ENCODE measurements at places on chromosomes 1 and 21.
A peak's percentile ranks its signal among the peaks of the same experiment; 100 is the strongest.

DNA sequence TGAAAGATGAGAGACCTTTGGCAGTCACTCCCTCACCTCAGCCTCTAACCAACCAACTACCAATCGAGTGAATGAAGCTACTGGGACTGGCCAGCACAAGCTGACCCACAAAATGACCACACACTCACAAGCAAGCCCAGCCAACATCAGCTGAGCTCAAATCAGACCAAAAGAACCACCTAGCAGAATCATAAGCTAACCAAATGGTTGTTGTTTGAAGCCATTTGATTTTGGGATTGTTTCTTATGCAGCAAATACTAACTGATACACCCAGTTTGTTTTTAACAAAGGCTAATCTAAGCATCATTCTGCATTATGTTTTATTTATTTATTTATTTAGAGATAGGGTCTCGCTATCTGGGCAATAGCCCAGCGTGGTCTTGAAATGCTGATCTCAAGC lies 310.4 kb downstream of the SETD4 start:
- DNase-seq: no peak

DNA sequence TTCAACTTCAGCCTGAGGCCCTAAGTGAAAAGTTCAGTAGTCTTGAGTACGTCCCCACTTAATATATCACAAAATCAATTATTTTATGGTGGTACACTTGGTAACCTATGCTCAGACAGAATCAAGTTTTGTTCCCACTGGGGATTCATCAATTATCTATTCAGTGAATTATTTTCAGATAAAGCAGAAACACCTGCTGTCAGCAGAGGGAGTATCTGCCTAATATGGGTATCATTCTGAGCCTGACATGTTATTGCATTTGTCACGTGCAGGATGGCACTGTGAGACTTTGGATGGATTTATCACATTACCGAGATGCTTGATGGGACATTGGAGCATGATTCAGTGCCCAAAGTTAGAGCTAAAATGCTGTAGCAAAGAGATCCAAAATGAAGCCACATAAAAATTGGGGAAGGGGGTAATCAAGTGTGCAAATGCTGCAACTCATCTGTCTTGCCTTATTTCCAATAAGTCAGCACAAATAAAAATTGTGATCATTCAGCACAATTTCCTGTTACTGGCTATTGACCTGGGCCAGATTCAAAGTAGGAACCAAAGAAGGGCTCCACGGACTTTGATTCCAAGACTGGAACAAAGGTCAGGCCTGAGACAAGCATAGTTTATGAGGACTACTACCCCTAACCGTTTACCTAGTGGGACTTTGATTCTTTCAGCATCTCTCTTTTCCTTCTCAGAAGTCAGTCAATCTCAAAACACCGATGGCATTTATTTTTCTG lies 657.6 kb downstream of the LMO4 start:
- DNase-seq: no peak

GRCh38 chr1:8889925-8890785 lies 11.7 kb upstream of the ENO1 start:
- peak; percentile 87 for DNase-seq

DNA sequence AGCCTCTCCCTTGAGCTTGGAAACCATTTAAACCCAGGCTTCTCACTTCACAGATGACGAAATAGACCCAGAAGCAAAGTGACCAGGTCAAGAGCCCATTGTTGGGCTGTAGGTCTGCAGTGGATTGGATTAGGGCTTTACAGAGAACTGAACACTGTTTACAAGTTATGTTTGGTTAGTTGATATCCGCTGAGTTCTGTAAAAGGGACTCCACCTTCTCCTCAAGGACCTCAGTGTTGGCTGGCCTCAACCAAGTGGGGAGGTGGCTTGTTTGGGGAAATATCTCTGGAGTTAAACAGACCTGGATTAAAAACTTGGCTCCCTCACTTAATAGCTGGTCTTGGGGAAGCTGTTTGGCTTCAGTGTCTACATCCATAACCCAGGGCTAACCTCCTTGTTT lies 88.1 kb downstream of the UCK2 start:
- DNase-seq: no peak

- no peak for DNase-seq
Measured at GRCh38 chr1:151829352-151830046, 2.1 kb downstream of the RORC start.

DNA sequence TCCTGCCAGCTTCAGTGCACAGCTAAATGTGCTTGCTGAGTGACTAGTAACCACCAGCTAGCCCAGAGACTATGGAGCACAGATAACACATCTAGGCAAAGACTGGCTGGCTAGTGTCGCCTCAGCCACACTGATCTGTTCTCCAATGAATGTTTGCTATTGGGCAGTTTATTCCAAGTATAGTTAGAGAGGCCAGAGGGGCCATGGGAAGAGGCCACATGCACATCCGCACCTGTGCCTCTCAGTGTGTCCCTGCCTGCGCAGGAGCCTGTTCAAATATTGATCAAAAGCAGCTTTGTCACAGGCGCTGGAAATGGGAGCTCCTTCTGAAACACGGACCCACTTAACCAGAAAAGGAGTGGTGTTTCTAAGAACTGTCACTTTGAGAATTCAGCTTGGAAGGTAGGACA lies 51.3 kb upstream of the ATP1A1 start:
- no peak for DNase-seq

- no peak for DNase-seq
Measured at GRCh38 chr1:93652323-93652949, 29.2 kb downstream of the BCAR3 start.

GRCh38 chr1:103497404-103497803 lies 28.1 kb upstream of the RNPC3 start:
- DNase-seq: no peak

GRCh38 chr1:155110826-155111225 lies 16.9 kb upstream of the EFNA1 start:
- no peak for DNase-seq

- no peak for DNase-seq
Measured at GRCh38 chr21:28928578-28929420, 63.9 kb downstream of the LTN1 start.

GRCh38 chr1:43423672-43424550 lies 29.8 kb downstream of the HYI start:
- DNase-seq: no peak

DNA sequence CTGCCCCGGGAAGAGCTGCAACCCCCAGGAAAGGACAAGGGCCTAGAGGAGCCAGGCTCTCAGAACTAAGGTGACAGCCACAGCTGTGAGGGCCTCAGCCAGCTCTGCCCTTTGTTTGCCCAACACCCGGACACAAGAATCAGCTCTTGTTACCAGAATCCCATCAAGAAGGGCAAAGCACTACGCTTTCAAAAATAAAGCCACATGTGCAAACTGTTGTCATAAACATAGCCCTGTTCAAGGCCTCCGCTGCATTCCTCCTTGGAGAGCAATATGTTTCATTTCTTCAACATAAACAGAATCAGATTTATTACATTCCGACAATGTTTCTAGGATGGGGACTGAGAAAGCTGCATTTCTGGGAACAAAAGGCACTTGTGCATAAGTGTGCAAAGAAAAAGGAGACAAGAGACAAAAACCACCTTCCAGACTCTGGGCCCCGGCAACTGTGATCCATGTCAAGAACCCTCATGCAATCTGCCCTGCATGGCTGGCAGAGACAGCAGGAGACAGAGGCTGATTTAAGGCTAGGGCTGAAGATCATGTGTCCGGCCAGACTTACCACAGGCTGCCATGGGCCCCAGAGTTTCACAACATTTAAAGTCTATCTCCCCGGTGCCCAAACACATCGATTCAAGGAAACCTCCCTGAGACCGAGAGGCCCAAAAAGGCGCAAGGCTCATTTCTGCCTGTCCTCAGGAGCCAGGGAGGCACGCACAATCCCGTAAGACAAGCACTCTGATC lies 71.0 kb downstream of the SSBP3 start:
- DNase-seq: peak; percentile 69

GRCh38 chr1:163583661-163584181 lies 262.0 kb downstream of the NUF2 start:
- no peak for DNase-seq

DNA sequence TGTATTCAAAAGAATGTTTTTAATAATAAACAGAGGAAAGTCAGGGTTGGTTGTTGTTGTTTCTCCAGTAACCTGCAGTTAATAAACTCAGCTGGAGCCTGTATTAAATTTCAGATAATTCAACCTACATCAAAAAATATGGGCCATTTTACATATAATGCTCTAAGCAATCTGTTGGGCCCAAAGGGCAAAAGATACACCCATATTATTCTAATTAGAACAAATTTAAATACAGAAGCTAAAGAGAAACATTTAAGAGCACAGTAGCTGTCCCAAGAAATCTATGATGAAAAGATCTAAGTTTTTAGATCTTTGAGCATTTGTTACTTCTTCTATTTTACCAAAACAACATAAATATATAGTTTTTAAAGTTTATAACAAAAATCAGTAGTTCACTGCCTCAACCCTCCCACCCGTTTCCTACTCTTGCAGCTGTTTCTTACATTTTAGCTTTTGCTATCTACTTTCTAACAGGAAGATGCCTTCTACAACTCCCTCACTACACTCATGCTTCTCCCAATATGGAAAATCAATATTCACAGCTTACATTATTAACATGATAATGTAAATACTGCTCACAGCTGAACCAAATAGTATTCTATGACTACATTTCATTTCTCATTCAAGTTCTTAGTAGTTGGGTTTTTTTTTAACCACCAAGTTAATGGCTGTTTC lies 94.9 kb upstream of the LBR start:
- DNase-seq: no peak

DNA sequence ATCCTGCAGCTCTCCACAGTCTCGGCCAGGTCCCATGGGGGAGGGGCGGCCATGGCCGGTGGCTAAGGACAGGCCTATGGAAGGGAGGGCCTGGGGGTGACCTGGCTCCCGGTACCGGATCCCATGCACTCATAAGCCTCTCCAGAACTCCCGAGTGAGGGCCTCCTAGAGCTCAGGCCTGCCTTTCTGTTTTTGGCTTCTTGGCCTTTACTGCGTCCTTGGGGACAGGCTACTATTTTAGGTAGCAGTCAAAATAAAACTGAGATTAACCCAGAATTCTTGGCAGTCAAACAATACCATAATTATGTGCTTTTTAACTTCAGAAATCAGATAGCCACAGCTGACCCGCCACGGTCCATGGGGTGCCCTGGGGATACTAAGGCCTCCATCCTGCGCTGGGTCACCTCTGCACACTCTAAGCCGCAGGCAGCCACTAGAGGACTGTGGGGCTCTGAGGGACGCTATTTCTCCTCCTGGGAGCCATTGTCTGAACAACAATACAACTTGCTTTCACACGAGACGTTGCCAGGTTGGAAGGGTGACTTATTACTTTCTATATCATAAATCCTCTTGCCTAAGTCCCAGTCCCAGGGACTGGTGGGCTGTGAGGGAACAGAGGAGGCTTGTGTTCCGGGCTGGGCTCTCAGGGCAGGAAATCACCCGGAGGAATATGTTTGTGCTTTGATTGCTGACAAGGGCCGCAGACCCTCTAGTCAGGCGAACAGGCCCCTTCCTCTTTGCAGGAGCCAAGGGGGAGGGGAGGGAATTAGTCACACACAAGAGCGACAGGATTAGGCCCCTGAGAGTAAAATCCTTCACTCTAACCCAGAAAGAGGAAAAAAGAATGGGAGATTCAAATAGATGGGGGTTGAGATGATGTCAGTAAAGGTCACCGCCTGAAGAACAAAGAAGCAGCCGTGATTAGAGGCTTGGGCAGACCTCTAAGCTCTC lies 40.7 kb upstream of the BCAR3 start:
- DNase-seq: peak; percentile 42

DNA sequence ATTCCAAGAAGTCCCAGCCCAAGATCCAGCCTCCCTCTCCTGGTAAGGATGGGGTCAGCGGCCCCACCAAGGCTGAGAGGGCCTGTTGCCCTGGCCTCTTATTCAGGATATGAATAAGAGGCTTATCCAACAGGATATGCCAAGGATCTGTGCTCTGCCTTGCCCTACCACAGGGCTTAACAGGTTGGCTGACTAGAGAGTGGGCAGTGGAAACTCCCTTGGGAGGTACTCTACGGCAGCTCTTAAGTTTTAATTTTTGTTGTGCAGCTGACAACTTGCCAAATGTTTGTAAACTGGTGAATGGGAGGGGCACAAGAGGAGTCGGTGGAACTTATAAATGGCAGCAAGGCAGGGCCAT lies 16.5 kb upstream of the PIGV start:
- no peak for DNase-seq

- DNase-seq: no peak
Measured at GRCh38 chr1:35270836-35271235, 2.3 kb downstream of the ZMYM4 start.

DNA sequence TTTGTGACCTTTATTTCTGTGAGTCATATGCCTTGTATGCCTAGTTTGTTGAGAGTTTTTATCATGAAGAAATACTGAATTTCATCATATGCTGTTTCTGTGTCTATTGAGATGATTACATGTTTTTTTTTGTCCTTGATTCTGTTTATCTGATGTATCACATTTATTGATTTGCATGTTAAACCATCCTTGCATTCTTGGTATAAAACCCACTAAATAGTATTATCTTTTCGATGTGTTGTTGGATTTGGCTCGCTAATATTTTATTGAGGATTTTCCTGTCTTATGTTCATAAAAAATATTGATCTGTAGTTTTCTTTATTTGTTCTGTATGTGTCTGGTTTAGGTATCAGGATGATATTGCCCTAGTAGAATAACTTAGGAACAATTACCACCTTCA lies 164.7 kb upstream of the CHRM3 start:
- DNase-seq: no peak

GRCh38 chr1:178161516-178161915 lies 67.6 kb downstream of the RASAL2 start:
- peak; percentile 63 for DNase-seq

- peak; percentile 64 for DNase-seq
Measured at GRCh38 chr1:192809307-192810252, 741 bp downstream of the RGS2 start.

DNA sequence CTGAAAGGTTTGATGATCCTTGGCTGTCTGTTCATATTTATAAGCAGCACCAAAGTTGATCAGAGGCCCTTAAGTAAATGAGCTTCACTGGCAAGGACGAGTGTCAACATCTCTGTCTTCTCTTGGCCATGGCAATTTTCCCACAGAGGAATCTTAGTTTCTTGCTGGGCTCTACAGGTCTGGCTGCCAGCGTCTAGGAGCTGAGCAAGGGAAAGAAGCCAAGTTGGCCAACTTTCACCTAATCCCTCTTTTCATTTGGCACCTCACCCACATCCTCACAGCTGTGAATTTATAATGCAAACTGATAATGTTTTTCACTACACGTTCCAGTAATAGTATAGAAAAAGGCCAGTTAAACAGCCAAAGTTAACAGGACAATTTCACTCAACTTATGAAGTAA lies 99.0 kb upstream of the LBR start:
- no peak for DNase-seq

DNA sequence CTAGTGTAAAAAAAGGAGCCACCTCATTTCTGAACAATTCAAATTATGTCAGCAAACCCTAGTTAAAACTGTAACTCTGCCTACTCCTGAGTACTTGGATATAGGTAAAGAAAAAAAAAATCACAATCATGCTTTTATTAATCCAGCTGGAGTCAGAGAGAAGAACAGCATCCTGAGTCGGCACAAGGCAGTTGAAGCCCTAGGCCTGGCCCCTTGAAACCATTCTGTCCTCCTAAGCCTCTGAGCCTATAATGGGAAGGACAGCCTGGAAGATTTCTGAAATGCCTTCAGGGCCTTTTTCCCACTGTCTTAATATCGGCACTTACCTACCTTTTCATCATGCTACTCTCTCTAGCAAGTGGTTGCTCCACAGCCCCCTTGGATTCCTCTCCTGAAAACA lies 32.5 kb downstream of the CDC42BPA start:
- DNase-seq: no peak

Measured in fibroblast of skin of back (primary cell).